ENCODE measurements at places on chromosomes 16 and 17.
A peak's percentile ranks its signal among the peaks of the same experiment; 100 is the strongest.

DNA sequence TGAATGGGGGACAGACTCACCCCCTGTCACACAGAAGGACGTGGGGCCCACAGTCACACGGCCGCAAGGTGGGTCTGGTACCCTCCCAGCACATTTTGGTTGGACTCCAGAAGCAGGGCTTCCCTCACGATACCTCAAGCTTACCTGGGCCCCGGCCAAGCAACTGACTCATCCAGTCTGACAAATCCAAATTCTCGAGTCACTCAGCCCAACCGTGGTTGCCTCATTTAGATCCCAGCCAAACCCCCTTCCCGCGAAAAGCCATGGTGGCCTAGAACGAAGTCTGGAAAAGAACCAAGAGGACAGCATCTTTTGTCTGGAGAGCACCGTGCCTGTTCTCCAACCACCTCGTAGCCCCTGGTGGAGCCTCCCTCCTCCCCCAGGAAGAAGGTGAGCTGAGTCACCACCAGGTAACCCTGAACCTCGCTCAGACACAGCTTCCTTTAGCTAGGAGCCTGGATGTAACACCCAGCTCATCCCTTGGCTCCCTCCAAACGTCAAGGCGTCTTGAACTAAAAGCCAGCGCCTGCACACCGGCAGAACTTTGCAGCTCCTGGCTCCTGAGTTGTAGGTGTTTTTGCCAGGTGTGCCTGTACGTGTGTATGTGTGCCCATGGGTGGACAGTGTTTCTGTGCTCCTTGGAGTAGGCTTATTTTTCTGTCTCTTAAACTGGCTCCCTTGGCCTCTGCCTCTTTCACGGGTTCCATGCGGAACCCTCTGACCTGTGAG lies 78.9 kb downstream of the CMIP start:
- DNase-seq, result peak; percentile 83

- DNase-seq, result no peak
These were observed 15.9 kb upstream of the ARHGAP17 start for GRCh38 chr16:25031132-25031440.

DNA sequence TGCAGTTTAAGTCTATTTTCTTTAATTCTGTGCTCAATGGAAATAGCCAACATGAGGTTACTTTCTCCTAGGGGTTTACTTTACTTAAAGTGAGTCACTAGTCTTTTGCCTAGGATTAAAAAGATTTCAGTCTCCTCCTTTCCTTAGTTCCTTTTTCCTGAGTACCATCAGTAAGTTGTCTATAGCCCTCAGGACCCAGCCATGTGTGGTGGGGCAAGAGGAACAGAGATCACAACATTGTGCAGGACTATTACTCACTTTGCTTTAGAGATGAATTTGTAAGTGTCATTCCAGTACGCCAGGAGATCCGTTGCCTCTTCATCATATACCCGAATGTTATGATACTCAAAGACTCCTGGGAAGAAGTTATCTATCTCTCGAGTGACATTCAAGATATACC lies 27.7 kb upstream of the CORO6 start:
- DNase-seq, result no peak

DNA sequence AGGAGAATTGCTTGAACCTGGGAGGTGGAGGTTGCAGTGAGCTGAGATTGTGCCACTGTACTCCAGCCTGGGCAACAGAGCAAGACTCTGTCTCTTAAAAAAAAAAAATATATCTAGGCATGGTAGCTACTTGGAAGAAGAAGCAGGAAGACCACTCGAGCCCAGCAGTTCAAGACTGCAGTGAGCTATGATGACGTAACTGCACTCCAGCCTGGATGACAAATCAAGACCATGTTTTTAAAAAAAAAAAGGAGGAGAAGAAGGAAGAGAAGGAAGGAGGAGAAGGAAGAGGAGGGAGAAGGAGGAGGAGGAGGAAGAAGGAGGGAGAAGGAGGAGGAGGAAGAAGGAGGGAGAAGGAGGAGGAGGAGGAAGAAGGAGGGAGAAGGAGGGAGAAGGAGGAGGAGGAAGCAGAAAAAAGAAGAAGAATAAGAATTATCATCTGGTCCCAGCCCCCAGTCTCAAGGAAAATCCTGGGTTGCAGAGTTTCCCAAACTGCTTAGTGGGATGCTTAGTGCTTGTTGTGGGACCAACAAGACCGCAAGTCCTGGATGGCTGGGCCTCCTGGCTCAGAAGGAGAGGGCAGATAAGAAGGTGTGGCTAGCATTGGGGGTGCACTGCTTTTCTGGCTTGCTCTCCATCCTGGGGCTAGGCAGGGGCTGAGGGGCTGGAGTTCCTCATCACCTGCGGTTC lies 3.7 kb upstream of the DRC7 start:
- DNase-seq, result no peak

- DNase-seq, result peak; percentile 15
These were observed 175.3 kb downstream of the UTP18 start for GRCh38 chr17:51435641-51436091.

DNA sequence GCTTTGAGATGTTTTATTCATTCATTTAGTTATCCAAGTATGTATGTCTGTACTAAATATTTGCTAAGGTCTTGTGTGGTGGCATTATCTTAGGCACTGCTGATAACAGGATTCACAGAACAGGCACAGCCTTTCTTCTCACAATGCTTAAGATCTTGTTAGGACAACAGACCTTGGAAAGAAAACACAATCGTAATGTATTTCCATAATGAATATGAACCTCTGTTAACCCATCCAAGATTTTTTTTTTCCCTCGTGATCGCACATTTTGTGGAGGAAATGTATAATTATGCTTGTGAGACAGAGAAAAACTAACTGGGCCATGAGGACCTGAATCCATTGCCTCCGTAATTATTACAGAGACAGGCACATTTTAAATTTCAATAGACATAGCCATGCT lies 121.9 kb downstream of the NPIPB5 start:
- DNase-seq, result no peak

- DNase-seq, result no peak
These were observed 443.8 kb downstream of the SLC39A11 start for GRCh38 chr17:72648702-72649101.

DNA sequence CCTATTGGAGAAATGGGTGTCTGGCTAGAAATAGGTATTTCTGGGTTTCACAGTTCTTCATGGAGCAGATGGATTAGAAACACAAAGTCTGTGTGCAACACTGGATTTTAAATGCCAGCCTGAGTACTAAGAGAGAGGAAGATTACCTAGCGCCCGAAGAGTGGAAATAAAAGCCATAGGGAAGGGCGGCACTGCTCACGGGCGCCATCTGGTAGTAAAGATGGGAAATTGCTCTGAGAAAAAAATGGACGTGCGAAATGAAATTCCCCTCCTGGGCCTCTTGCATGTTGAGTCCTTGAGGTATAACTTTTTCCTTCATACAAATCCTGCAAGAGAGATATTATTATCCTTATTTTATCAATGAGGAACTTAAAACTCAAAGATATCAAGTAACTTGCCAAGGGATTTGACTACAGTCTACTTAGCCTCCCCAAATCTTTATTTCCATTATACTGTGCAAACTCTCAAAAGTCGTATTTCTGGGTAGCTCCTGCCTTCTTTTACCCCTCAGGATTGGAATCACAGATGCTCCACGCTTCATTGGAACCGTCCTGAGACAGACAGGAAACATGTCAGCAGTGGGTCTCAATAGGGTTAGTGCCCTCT lies 72.8 kb downstream of the MMD start:
- peak; percentile 52 for DNase-seq

DNA sequence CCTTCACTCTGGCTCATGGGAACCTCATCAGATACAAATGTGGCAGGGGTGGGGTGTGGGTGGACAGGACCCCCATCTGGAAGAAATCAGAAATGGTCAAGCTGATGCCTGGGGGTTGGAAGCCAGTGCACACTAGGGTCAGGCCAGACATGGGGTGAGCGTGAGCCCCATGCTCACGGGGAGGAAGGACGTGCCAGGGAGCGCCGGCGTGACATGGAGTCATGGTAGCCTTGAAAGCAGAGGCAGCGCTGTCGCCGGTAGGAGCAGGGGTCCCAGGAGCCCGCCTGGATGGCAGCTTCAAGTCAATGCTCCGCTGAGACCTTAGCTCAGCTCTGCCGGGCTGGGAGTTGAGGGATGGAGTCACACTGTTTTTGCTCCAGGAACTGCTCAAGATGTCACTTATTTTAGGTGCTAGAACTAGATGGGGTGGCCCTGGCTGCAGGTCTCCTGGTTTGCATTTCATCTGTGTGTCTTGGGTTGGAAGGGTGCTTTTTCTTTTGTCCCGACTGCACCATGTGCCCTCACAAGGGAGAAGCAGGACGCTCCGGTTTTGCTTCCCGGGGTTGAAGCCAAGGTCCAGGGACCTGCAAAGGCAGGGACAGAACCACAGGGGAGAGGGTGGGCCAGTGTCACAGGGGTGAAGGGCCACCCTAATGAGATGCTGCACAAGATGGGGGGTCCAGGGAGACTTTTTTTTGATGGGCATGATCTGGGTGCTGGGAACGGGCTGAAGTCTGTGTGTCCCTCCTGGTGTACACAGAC lies 51.4 kb downstream of the USP22 start:
- DNase-seq, result no peak

DNA sequence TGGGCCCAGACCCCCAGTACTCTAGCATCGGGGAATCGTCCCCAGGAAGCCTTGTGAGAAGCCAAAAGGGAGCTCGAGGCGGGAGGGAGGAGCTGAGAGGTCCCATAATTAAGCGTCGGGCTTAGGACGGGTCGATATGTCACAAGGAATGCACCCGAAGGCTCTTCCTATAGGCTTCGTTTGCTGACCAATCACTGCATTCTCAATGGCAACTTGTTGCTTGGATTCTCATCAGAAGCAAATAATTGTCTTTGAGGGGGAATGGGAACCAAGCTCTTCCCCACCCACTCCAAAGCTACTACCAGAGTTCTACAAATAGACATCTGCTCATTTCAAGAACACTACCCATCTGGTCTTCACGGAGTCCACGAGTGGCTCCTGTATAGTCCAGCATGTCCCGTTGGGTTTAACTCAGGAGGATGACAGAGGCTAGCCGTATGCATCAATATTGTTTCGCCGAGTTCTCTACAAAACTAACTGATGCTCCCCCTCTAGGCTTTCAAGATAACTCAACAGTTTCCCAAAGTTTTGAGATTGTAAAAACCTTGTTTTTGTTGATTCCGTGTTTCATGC lies 628 bp upstream of the BLMH start:
- peak; percentile 67 for DNase-seq

- DNase-seq, result no peak
These were observed 5.5 kb downstream of the CCDC182 start for GRCh38 chr17:57739402-57740234.

DNA sequence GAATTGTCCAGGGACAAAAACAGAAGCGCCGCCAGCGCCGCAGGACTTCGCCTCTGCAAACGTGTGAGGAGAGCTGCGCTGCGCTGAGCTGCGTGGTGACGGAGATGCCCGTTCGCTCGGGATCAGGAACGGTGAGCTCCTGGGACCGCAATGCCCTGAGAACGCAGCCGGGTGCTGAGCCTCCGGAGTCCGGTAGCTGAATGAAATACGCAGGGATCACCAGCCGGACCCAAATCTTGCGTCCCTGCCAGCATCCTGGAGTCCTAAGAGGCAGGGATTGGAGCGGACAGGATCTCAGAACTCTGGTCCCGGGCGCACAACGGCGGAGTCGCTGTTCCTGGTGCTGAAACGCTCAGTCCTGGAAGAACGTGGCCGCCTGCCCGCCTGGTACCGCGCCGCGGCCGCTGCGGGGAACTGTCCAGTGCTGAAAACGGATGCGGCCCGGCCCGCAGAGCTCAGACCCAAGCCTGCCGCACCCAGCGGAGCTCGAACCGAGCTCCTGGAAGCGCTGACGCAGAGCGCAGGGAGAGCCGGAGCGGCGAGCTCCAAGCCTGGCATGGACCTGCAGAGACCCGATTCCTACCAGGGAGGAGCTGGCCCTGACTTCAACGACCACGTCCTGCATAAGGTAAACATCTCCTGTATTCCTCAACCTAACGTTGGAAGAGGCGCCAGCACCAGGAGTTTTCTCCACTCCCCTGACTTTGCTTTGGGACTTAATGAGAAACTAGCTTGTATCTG lies 41.5 kb downstream of the CD300LF start:
- DNase-seq, result peak; percentile 74

DNA sequence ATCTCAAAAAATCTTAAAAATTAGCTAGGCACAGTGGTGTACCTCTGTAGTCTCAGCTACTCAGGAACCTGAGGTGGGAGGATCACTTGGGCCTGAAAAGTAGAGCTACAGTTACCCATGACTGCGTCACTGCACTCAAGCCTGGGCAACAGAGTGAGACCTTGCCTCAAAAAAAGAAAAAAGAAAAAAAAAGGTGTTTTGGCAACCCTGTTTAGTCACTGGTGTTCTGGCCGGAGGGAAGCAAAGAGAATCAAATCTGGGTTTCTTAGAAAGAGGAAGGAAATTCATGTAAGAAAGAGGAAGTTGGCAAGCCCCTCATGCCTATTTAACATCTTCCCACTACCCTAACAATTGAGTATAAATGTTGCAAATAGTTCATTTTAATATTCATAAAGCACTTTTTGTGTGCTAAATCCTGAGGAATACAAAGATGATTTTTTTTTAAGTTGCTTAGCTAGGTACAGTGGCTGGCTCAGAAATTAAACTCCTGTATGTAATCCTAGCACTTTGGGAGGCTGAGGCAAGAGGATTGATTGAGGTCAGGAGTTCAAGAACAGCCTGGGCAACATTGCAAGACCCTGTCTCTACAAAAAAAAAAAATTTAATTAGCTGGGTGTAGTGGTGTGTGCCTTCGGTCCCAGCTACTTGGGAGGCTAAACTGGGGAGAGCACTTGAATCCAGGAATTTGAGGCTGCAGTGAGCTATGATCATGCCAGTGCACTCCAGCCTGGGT lies 6.5 kb upstream of the USP32 start:
- no peak for DNase-seq

DNA sequence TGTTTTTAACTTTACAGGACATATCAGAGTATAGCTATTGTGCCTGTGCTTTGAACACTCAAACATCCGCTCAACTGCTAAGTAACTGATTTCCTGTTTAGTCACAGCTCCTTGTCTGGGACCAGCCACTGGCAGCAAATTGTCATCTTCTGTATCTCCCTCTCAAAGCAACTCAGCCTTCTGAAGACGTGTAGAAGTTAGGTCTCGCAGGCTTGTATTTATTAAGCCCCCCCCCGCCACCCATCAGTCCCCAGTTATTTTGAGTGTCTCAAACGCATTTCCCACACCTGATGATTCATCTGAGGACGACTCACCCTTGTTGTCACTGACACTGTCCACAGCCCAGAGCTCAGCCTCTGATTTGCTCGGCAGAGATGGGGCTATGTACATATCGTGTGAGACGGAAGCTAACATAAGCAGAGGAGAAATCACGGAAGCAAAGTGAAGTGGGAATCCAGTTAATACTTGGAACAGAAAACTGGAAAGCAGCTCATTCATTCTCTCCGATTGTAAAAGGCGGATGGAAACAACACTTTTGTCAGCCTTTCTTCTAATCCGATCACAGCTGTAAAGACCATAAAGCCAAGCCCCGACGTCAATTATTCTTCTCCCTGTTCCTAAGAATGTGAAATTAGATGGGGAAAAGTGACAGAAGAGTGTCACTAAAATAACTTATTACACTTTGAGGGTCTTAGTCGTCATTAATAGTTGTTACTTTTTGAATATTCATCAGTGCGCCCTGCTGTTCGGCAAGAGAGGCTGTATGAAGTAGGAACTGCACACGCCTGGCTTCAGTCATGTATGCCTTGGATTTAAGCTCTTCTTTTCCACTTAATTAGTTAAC lies 64.2 kb downstream of the PITPNC1 start:
- DNase-seq, result peak; percentile 66

- no peak for DNase-seq
These were observed 1.8 kb downstream of the BTBD17 start for GRCh38 chr17:74359916-74360315.
